ENCODE measurements at places on chromosomes 6 and 20.

DNA sequence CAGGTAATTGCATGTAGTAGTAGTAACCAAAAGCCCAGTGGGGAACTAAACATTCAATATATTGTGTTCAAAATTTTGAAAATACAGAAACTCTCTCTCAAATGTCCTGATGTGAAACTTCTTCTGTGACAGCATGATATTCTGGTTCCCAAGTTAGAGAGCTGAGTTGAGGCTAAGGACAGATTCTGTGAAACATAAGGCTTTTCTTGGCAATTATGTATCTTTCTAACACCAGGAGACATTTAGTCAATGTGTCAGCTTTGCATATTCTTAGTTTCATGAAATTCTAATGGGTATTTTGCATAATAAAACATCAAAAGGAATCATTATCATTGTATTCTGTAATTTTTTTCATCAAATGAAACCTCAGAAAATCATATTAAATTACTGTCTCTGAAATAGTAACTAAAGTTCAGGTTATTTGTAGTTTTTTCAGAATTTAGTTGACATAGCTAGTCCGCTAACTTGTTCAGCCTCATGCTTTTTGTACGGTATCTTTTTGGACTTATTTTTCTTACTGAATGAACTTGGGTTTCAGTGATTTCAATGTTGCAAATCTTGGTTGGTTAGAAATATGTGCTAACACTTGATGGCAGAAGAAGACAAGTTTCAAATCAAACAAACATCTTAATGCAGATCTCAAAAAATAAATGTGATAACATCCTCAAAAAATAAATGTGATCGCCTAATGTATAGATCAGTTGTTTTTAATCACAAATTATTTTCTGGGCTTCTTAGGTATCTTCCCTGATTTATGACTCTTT lies 70.4 kb downstream of the AKAP7 start:
- no peak for DNase-seq

DNA sequence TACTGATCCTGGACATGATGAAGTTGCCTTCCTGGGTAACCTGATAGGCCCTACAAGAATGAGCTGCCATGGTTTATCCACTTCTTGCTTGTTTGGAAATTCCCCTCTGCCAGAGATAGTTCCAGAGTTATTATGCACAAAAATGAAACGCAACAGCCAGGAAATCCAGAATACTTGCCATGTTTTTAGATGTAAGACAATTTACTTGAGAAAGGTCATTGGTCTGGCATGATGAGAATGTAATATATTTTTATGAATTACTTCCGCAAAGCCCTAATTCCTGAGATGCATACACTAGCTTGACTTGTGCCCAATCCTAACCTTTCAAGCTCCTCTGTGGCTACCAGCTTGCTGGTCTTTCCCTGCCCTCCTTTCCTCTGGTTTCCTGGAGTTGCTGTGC lies 27.9 kb upstream of the NT5E start:
- DNase-seq, result no peak

DNA sequence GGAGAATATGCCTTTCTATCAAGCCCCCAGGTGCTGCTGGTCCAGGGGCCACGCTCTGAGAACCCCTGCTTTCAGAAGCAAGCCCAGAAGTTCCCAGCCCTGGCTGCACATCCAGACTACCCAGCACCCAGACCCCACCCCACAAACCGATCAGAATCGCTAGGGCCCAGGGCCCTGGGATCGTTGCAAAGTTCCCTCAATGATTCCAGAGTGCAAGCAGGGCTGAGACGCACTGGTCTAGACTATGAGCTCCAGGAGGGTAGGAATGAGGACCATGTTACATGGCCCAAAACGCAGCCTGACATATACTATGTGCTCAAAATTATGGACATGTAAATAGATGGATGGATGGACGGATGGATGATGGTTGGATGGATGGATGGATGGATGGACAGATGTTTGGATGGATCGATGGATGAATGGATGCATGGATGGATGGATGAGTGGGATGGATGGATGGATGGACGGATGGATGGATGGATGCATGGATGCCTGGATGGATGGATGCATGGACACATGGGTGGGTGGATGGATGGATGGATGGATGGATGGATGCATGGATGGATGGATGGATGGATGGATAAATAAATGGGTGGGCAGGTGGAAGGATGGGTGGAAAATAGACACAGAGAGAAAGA lies 194.1 kb downstream of the PREX1 start:
- DNase-seq, result no peak

DNA sequence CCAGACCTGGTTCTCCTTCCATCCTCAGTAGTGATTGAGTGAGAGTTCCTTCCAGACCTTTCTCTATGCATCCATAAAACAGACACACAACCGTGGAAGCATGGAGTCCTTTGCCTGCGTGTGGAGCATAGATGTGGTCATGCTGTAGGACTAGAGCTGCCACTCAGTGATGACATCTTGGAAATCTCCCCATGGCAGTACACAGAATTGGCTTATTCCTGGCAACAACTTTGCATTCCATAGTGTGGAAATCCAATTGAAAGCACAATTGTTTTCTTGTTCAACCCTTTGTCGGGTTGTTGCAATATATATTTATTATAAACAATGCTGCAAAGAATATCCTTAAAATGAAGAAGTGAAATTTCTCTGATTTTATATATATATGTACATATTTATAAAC lies 547.8 kb downstream of the CDH26 start:
- no peak for DNase-seq

DNA sequence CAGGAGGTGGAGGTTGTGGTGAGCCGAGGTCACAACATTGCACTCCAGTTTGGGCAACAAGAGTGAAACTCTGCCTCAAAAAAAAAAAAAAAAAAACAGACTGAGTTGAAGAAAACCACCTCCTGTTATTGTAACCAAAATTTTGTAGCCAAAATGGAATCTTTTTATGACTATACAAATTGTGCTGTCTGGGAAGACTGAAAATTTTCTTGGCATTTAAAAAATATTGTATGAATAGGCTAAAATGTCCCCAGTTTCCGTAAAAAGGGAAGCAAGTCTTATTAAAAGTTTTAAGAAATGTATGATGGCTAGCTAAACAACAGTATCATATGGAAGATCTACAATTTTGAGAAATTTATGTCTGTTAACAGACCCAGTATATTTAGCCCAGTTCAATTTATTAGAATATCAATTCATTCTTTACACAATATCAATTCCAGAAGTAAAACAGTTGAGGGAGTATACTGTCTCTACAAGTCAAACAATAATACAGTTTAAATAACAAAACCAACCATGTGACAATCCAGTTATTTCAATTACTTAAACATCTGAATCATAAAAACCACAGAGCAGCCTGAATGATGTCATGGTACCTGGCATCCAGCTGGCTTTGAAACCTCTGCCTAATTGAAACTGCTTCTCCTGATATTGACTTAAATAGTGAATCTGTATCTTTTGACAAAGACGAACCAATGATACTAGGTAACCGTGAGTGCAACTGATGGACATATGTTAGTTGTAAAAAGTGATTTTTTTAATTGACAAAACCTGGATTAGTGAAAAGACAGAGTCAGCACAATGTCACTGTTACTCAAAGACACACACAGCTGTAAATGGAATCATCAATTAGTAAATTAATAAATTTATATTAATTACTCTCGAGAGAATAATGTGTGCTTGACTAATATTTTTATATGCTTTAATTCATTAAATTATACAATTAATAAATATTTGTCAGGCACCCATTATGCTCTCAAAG lies 166.6 kb upstream of the MARCKS start:
- no peak for DNase-seq

DNA sequence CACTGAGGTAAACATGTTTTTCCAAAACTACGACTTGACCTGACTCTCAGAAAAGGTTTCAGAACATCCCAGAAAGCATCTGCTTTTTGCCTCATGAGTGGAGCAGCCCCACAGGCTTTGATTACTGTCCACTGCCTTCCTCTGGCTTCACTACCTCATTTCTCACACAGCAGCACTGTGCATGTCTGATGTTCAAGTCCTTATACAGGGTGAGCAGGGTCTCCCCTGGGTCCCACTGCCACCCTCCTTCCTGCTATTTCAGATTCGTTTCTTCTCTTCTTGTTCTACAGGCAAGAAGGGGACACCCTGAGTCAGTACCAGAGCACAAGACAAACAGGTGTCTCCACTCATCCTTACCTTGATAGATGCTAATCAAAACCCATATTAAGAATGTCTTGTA lies 64.7 kb upstream of the NFATC2 start:
- no peak for DNase-seq

DNA sequence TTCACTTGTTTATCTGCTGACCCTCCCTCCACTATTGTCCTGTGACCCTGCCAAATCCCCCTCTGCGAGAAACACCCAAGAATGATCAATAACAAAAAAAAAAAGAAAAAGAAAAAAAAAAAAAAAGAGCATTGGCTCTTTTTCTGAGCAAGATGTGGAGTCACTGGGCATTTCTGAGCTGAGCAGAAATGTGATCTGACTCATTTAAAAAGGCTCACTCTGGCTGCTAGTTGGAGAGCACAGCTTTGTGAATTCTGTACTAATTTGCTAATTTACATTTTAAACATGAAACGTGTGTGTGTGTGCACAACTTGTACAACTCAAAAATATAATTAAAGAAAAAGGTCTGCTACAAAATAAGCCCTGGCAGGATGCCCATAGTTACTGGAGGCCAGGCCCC lies 20.2 kb downstream of the SCML4 start:
- no peak for DNase-seq

- no peak for DNase-seq
Measured at GRCh38 chr6:33683051-33683571, 28.4 kb downstream of the UQCC2 start.

DNA sequence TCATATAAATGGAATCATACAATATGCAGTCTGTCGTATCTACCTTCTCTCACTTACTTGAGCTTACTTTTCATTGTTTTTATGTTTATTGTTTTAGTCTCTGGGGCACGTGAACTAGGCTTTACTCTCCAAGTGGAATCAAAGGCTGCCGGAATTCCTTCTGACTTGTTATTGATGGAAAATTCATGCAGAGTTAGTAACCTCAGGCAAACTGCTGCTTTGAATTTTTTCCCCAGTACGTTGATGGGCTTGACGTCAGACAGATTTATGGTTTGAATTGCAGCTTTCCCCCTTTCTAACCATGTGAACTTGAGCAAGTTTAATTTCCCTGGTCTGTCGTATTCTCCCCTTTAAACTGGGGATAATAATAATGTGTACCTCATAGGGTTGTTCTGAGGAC lies 68.6 kb downstream of the ZDHHC14 start:
- DNase-seq, result no peak

GRCh38 chr6:30793521-30794194 lies 49.3 kb upstream of the IER3 start:
- no peak for DNase-seq

- DNase-seq, result no peak
Measured at GRCh38 chr6:11161031-11161956, 49.8 kb upstream of the ERVFRD-1 start.

DNA sequence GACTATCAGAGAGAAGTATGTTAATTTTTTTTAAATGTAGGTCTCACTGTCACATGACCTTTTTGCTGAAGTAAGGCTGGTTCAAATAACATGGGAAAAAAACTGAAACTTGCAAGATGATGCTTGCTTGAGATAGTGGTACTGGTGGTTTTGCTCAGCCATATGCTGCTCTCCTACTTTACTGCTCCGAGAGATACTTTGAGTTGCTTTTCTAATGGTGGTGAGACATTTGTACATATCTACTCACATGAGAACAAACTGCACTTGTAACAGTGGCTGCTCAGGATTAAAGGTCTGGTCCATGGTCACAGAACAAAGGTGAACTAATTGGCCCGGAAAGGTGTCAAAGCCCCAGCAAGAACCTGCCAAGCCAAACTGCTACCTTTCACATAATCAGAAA lies 106.2 kb upstream of the BEND3 start:
- DNase-seq, result no peak

DNA sequence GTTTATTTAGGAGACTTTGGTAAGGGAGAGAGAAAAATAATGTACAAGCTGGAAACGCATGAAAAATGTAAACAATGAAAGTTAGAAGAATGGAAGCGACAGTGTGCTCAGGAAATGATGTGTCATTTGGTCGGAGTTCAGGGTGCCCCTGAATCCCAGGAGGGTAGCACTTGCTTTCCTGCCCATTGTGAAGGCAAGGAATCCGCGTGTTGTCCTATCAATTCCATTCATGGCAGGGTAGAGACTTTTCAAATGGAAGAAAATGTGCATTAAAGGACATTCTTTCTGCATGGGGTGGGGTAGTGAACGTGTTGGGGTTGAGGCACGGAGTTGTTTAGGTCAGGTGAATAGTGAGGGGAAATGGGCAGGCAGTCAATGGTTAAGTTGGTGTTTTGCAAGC lies 33.7 kb downstream of the GCNT2 start:
- DNase-seq, result no peak

DNA sequence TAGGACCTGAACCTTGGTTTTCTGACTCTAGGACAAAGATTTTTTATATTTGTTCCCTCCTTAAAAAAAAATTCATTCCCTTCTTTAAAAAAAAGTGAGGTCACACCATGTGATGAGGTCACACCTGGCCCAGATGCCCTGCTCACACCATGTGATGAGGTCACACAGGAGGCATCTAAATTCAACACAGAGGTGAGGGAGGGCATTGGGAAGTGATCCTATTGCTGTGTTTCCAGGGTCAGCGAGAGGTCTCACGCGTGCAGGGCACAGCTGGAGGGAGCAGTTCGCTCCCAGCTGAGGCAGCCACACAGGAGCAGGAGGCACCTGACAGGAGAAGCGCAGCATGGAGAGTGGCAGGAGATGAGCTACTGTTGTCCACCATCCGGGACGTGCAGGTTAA lies 92.5 kb downstream of the SLC22A23 start:
- DNase-seq, result no peak

DNA sequence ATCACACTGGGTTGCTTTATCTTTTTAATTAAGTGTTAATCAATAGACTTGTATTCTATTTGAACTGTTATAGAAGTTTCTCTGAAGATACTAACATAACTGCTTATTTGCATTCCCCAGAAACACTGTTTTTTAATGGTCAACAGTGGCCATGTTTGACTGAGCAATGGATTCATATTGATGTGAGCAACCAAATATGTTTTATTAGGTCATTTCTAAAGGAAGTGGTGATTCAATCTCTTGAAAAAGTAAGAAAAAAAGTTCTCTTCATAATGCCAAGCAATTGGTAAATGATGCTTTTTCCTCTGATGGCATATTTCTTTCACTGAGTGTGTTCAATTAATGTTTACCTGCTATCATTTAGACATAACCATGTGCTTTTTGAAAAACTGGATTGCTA lies 593.0 kb upstream of the CITED2 start:
- DNase-seq, result no peak

- no peak for DNase-seq
Measured at GRCh38 chr6:41037107-41037900, 1.7 kb downstream of the UNC5CL start.

- DNase-seq, result no peak
Measured at GRCh38 chr6:30615219-30615957, 1.7 kb downstream of the PPP1R10 start.

DNA sequence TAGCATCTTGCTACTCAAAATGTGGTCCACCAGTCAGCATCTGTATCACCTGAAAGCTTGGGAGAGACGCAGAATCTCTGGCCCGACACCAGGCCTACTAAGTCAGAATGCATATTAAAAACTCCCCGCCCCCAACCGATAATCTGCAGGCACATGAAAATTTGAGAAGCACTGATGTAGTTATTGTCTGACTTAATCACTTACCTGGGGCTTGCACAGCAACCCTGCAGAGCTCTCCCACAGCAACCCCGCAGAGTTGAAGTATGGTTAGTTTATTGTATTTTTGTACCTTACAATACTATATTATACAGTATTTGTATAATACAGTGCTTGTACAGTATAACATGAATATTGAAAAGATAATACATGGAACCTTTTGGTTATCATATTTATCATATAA lies 53.7 kb downstream of the KLHL31 start:
- no peak for DNase-seq

GRCh38 chr6:149717255-149717587 lies 680 bp downstream of the LATS1 start:
- DNase-seq, result no peak

- DNase-seq, result no peak
Measured at GRCh38 chr6:7697432-7697819, 28.5 kb upstream of the BMP6 start.

Measured in 8988T (cell line).